CD4-positive, alpha-beta T cell treated with Interferon alpha-2 for 1 hour (primary cell): ENCODE measurements at places on chromosomes 7 and 10.

- DNase-seq = peak; percentile 40
Observed at GRCh38 chr10:50224330-50224952, 26.9 kb downstream of the ASAH2 start.

GRCh38 chr10:51000164-51000563, 74.1 kb upstream of the PRKG1 start:
- no peak for DNase-seq

DNA sequence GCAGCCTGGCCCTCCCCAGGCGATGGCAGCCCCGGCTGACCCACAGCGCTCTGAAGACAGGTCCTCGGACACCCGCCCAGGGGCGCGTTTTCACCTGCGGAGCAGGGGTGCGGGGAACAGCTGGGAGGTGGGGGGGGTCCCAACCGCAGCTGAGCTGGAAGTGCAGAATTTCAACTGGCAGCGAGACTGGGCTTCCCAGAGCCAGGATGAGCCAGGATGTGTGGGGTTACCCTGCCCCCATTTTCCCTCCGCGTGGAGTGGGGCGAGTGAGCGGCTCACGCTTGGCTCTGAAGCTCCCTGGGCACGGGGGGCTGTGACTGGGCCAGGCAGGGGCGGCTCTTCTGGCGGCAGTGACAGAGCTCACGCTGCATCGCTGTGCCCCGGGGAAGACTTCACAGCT, 70.2 kb downstream of the DNAJB6 start:
- no peak for DNase-seq

GRCh38 chr10:131184503-131184902, 127.0 kb downstream of the TCERG1L start:
- no peak for DNase-seq

DNA sequence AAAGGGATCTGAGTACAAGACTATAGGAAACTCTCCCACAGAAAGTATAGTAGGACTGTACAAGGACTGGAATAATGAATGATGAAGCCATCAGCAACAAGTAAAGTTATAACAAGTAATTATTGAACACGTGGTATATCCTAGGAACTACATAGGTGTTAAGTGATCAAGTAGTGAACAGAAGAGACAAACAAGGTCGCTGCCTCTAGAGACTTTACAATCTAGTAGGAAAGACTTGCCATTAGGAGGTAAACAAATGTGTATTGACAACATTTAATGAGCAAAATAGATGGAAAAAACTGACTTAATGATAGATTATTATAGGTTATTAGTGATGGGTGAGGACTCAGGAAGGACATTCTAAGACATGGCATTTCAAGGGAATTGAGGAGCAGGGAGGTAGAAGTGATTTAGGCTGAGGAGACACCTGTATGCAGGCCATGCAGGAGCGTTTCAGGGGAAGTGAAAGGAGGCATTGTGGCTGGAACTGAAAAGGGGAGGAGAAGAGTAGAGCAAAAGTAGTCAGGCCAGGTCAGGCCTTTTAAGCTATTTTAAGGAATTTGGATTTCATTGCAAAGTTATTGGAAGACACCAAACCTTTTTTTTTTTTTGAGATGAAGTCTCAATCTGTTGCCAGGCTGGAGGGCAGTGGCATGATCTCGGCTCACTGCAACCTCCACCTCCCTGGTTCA, 8.5 kb upstream of the GLCCI1 start:
- DNase-seq = no peak

GRCh38 chr10:13670311-13670710, 83.5 kb downstream of the PRPF18 start:
- DNase-seq = no peak

DNA sequence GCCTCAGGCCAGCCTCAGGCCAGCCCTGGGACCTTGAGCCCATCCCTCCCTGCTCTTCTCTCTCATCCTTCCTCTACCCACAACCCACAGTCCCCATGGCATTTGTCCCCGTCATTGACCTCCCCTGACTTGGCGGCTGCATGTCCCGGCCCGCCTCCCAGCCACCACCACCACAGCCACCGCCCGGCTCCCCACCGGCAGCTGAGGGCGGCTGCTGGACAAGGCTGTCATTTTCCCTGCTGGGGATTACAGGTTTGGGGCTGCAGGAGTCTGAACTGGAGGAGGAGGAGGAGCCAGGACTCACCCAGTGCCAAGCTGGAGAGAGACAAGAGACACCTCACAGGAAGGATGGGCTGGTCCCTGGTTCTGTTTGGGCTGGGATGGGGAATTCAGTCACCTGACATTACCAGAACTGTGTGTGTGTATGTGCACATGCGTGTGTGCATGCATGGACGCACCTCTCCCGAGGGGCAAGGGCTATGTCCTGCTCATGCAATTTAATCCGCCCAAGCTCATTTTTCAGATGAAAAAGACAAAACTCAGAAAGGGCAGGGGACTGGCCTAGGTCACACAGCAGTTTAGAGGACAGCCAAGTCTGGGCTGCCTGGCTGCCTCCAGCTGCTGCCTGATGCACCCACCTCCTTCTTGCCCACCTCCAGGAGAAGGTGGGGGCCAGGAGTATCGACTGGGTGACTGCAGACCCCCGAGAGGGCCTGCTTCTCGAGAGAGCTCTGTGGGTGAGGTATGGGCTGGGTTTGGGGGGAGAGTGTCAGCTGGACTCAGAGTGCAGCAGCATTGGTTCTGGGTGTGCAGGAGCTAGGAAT, 113.1 kb downstream of the ZMIZ1 start:
- no peak for DNase-seq

GRCh38 chr10:22103701-22104470, 100.4 kb upstream of the DNAJC1 start:
- peak; percentile 16 for DNase-seq

DNA sequence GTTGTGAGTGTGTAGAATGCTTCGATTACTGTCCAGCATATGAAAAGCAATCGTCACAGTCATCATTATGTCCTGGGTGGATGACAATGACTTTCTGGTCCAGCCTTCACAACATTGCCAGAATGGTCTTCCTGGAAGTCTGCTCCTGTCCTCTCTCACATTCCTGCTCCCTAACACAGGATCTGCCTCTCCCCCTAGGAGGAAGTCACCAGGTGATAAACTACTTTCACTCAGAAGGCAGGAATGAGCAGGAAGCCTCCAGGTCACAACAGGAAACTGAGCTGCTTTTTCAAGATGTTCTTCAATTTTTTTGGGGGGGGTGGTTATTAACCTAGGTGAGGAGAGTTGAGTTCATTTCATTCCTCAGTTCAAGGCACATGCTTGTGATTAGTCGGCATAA, 13.6 kb upstream of the GPNMB start:
- no peak for DNase-seq

DNA sequence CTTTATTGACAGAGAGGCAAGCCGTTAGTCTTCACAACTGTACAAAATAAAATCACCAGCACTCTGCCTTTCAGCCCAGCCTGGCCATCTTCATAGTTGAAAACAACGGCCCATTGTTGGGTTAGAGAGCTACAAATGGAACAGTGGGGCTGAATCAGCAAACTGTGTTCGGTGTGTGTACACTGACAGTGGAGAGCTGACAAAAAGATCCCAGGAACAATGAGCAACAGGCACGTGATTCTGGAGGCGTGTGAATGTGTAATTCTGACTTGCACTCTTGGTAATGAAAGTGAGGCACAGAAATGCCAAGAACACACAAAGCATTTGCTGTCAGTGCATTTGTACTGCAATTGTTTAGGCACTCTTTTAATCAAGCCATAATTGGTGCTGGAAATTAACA, 303.7 kb downstream of the WDR11 start:
- no peak for DNase-seq

DNA sequence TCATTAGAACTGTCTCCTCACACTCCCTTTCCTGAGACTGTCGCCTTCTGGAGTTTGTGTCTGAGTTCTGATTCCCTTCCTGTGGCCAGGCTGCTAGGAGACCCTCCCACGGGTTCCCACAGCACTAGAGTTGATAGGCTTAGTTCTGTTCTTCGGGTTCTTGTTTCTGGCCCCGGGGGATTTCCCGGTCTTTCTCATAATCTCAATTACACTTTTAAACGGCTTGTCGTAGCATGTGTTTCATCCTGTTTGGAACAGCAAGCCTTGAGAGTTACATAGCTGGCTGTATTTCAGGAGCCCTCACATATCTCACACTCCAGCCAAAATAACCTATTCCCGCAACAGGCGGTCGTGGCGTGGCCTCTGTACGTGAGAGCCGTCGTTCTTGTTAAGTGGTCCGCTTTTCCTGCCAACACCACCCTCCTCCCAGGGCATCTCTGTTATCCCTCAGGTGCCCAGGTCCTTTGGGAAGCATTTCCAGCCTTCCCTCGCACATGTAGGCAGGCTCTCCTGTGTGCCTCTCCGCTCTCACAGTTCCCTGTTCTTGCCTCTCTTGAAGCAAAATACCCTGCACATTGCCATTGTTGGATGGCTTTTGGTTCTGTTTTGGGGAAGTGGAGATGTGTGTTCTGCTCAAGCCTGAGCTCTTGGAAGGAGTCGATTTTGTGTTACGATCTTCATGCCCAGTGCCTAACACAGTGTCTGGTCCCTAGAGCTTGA, 46.0 kb downstream of the CDC123 start:
- no peak for DNase-seq
